Activated naive CD8-positive, alpha-beta T cell treated with anti-CD3 and anti-CD28 coated beads for 36 hours (primary cell): ENCODE measurements at places on chromosomes 12 and 14.

GRCh38 chr14:48580692-48581091 is 905.3 kb upstream of the MDGA2 start:
- DNase-seq: no peak

DNA sequence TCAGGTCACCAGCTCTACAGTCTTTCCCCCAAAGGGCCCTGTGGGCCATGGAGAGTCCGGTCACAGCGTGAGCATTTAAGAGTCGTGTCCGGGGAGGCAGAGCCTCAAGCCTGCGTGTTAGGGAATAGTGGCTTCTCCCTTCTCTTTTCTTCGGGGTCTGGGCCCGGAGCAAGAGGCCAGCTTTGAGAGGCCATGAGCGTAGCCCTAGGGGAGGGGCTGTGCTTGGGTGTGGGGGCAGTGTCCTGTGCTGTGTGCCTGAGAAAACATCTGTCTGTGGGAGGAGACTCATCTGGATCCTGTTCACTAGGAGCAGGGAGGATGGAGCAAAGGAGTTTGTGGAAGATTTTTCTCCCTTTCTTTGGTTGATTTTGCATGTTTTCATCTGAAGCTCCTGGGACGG is 5.3 kb downstream of the LRP1-AS start:
- no peak for DNase-seq

DNA sequence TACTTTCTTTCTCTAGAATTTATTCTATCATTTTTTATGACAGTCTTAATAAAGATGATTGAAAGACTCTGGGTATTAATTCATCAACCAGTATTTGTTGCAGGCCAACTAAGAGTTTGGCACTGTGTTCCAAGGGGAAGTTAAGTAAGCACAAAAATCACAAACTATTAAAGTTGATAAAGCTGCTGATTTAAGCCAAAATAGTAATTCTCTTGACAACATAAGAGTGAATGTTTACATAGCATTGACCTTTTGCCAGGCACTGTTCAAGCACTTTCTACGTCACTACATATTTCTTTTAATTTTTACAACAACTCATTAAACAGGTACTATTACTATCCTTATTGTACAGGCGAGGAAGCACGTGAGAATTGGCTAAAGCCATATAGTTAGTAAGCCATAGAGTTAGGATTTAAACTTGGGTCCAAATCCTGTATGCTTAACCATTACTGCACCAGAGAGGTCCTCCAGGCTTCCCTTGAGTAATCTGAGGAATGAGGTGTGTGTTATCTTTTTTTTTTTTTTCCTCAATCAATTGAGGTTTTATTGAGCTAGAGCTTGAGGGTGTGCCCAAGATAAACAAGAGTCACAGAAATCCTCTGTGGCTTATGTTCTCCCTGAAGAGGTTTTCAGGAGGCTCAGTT is 1009.6 kb downstream of the DIO2 start:
- no peak for DNase-seq

DNA sequence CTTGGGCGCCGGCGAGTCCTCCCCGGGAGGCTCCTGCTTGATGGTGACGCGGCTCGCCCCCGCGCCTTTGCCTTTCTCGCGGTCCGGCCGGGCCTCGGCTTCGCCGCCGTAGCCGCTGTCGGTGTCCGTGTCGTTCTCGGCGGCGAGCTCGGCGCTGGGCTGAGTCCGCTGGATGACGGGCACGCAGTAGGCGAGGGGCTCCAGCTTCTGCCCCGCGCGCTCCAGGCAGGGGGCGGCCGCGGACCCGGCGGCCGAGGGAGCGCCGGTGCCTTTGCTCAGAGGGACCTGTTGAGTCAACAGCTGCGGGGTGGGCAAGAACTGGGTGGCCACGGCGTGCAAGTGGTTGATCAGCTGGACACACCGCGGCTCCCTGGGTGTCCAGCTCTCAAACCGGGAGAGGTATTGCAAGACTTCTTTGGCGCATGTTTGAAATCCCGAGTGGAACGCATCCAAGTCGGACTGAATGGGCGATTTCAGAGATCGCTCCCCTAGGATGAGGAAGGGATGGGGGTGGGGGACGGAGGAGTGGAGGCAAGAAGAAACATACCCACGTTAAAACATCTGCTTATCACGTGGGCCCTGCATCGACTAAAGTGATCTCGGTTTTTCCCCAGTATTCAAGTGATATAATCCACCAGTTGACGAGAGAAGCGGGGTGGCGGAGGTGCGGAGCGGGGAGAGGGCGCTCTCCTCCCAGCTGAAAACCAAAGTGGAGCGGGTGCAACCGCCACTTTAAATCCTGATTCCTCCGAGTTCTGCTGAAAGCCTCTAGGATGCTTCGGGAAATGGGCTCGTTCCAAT is 2.0 kb downstream of the BHLHE41 start:
- DNase-seq: peak; percentile 50

- DNase-seq: peak; percentile 52
Observed at GRCh38 chr12:103877934-103878510, 37.0 kb upstream of the NT5DC3 start.

- no peak for DNase-seq
Observed at GRCh38 chr12:94264736-94265485, 116.5 kb downstream of the PLXNC1 start.

- no peak for DNase-seq
Observed at GRCh38 chr12:52495389-52495788, 2.3 kb upstream of the KRT6A start.

GRCh38 chr12:68294251-68294650 is 37.9 kb downstream of the MDM1 start:
- no peak for DNase-seq

DNA sequence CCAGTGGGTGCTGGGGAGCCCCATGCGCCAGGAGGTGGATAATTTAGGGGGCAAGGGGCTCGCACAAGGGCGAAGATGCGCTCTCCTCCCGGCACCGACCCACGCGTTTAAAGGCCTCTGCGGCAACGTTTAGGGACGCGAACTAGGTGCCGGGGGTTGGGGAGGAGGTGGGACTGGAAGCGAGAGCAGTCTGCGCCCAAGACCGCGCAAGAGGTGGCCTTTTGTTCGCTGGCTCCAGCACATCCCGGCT is 1.3 kb downstream of the SLC38A1 start:
- no peak for DNase-seq

DNA sequence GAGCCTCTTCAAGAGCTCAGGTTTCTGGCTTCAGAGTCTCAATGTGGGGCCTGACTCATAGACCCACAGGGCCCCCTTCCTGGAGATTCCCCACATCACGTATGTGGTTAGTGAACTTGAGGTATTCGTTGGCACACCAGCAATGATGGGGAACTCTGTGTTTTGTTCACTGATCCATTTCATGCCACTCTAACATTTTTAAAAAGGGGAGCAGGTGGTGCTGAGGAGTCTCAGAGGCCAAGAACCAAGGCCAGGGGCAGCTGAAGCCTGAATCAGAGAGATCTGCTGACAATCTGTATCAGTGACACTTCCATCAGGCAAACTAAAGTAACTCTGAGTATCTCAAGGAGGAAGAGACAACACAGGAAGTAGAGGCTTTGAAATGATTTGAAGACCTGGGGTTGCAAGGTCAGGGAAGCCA is 323.4 kb downstream of the VRK1 start:
- peak; percentile 58 for DNase-seq

DNA sequence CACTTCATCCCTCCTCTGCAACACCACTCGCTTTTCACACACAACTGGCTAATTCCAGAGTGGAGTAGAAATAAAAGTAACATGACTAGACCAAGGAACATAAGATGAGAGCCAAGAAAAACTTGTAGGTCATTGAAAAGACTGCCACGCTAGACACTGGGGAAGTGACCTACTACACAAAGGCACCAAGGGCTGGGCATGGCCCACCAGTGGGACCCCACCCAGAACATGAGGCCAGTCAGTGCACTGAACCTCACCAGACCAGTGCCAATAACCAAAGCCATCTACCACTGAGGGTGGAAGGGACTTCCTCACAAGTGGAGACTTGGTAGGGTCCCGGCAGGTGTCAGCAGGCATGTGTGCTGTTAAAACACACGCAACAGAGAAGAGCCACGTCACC is 19.7 kb downstream of the FBLN5 start:
- no peak for DNase-seq

DNA sequence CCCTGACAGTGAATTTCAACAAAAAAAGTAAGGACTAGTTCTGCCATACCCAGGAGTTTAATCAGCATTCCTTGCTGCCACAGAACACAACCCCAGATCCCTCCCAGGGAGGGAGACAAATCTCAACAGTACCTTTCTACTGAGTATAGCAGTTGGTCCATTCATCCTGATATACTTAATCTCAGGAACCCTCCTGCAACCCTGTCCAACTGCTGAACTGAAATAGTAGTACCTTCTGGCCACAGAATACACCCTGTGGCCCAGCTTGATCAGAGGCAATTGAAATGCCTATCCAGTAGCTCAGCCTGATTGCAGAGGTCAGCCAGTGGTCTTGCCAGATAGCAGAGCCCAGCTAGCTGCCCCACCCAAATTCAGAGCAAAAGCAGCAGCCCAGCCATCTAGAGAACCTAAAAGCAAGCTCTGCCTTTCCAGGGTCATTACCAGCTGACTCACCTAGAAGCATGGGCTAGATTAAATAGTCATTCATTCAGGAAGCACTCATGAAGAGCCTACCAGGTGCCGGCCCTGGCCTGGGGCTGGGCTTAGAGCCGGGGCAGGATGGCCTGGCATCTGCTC is 40.0 kb upstream of the RHOJ start:
- no peak for DNase-seq

DNA sequence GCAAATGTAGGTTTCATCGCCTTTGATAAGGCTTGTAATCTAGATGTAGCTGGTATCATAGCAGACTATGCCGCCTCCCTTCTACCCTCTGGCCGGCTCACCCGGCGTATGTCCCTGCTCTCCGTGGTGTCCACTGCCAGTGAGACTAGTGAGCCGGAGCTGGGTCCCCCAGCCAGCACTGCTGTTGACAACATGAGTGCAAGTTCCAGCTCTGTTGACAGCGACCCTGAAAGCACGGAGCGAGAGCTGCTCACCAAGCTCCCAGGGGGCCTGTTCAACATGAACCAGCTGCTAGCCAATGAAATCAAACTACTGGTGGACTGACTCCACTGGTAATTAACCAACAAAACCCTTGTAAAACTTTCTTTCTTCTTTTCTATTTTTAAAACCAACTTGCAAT is 49.0 kb upstream of the A2ML1 start:
- DNase-seq: no peak

DNA sequence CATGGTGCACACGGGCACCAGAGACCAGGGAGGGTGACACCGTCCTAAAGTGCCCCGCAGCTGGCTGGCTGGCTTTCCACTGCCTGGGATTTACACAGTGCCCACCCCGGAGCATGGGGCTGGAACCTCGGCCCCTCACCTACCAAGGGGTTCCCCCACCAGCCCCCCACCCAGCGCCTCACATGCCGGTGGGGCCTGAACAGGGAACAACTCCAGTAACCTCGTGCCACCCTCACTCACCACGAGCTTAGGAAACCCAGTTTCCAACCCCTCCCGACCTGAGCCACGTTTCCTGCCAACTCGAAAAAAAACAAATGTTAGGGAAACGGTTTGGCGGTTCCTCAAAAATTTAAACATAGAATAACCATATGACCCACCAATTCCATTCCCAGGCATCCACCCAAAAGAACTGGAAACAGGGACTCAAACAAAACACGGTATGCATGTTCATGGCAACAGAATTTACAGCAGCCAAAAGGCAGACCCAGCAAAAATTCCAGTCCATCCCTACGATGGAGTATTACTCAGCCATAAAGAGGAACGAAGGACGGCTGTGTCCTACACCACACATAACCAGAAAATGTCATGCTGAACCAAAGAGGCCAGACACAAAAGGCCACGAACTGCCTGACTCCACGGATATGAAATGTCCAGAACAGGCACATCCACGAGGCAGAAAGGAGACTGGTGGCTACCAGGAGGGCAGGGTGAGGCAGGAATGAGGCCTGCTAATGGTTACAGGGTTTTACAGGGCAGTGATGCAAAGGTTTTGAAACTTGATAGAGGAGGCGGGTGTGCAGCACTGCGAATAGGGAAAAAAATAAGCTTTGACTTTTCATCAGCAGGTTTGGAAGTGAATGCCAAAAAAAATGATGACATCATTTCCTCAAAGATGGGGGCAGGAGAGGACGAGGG is 68.9 kb downstream of the NCOR2 start:
- DNase-seq: no peak

- DNase-seq: no peak
Observed at GRCh38 chr12:29591140-29592020, 93.9 kb upstream of the OVCH1 start.

DNA sequence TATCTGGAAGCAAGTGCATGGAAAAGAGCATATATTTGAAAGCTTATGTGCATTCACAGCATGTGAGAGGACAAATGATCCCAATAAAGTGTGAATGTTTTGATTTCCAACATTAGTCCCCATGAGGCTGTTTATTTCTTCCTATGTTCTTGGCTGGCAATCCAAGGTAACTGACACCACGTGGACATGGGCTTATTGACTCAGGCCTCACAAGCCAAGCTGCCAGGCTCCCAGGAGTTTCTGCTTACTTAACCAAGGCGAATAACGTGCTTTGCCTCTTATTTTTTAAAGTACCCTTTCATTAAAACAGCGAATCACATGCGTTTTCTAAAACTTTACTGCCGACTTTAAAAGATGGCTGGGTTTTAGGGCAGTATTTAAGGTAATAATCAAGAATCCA is 441.7 kb downstream of the FUT8 start:
- no peak for DNase-seq

DNA sequence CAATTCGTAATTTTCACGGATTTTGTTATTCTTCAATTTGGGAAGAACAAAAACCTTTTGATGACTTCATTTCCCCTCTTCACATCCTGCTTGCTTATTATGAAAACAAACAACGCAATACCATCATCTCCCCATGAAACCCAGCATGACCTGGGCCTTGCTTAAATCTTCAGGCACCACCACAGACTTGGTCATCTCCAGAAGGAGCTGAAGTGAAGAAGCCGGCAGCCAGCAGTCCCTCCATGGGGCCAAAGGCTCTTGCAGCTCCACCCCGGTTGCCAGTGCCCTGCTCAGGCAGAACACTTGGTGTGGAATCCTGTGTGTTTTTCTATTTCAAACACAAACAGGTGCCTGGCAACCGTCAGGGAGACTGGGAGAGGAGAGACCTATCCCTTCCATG is 982.9 kb upstream of the TMEM132C start:
- DNase-seq: no peak

GRCh38 chr14:22112004-22112403 is 438.4 kb upstream of the OR4E1 start:
- no peak for DNase-seq

- no peak for DNase-seq
Observed at GRCh38 chr12:93290391-93290790, 87.3 kb upstream of the NUDT4 start.

DNA sequence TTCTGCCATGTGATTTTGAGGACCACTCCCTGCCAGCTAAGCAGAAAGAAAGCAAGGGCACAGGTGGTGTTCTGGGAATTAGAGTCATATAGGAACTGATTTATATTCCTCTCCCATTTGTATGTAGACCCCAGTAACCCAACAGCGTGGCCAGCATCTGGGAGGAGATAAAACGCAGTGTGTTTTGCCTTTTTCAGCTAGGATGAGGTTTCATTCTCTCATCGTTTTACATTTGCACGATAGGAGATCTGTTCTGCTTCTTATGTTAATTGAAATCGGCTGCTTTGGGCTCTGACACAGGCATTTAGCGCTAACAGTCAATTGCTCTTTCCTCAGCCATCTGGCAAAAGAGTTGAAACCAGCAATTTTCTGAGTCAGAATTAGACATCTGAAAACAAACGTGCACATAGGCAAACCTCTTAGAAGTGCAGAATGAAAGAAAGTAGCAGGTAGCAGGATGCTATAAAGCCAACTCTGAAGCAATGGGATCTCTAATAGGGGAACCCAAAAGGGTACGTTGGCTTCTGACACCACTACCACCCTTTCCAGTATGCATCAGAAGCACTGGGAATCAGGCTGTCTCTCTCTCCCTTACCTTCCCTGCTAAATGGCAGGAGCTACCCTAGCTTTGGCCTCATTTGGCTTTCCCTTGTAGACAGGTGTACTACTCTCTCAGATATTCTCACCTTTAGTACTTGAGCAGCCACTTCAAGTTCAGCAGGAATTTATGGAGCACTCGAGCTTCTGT is 219.1 kb downstream of the PHLDA1 start:
- DNase-seq: no peak
